ENCODE measurements at places on chromosomes 4 and X. TPM values are rescaled to one million over a fixed set of nuclear protein-coding genes. Genes with fewer than 3 reads are reported as not detected.

The USP51 gene
- total RNA-seq = 2.7 TPM

GRCh38 chrX:146615628-146616348, 193.8 kb upstream of the CXorf51B start:
- no peaks in the 10 kb centered on the region for H3K36me3 ChIP-seq
- H3K4me1 ChIP-seq = no peaks in the 10 kb centered on the region
- no peak overlapping the region for H3K4me3 ChIP-seq
- no peak for DNase-seq
- no peaks in the 10 kb centered on the region for H3K27me3 ChIP-seq

DNA sequence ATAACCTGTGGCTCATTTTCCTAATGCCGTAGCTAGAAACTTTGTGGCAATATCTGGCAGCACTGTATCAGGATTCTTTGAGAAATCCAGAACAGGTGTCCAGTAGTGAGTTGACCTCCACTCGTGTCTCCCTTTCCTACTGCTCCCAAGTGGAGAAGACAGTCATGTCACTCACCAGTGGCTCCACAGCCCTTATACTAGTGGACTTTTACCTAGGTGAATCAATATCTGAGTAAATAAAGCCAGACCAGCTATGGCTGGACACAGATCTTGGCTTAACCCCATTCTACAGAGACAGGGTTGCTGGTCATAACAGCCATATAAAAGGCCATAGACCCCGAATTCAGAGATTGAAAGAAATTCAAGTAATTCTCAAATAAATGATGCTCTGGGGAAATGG, 46.5 kb upstream of the SHROOM4 start:
- no peaks in the 10 kb centered on the region for H3K27me3 ChIP-seq
- H3K4me1 ChIP-seq = no peaks in the 10 kb centered on the region
- H3K27ac ChIP-seq = no peak overlapping the region
- no peaks in the 10 kb centered on the region for H3K36me3 ChIP-seq
- DNase-seq = no peak

DNA sequence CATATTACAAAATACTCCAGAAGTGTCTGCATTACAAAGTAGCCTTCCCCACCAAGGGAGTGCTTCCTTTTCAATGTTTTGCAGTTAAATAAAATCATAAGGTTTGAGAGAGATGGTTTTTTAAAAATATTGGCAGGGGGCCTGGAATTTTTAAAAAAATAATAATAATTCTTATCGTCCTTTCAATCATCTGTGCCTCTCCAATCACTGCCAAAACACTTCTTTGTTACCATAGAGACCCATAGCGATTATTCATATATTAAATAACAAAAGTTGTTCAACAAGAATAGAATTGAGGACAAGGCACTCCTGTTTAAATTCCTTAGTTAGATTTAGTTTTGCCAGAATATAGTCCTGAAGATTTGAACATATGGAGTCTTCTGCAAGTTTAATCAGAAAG, 203.1 kb downstream of the FAT4 start:
- H3K4me3 ChIP-seq = no peak overlapping the region
- H3K36me3 ChIP-seq = no peaks in the 10 kb centered on the region
- no peaks in the 10 kb centered on the region for H3K27me3 ChIP-seq
- DNase-seq = no peak
- H3K4me1 ChIP-seq = no peaks in the 10 kb centered on the region
- H3K27ac ChIP-seq = no peak overlapping the region

GRCh38 chr4:169993531-169993930, 32.7 kb downstream of the MFAP3L start:
- H3K27me3 ChIP-seq = no peaks in the 10 kb centered on the region
- no peak overlapping the region for H3K27ac ChIP-seq
- no peaks in the 10 kb centered on the region for H3K4me1 ChIP-seq
- no peak overlapping the region for H3K4me3 ChIP-seq

The SSX1 gene
- total RNA-seq = not detected

The PAGE4 gene
- total RNA-seq = not detected

GRCh38 chrX:115902995-115903394, 267.5 kb upstream of the AGTR2 start:
- H3K4me3 ChIP-seq = no peak overlapping the region
- H3K27me3 ChIP-seq = no peaks in the 10 kb centered on the region
- no peaks in the 10 kb centered on the region for H3K36me3 ChIP-seq
